ENCODE measurements at places on chromosomes 5 and 9.
A peak's percentile ranks its signal among the peaks of the same experiment; 100 is the strongest.

GRCh38 chr9:86648828-86649170 lies 294.6 kb upstream of the TUT7 start:
- no peak for DNase-seq

DNA sequence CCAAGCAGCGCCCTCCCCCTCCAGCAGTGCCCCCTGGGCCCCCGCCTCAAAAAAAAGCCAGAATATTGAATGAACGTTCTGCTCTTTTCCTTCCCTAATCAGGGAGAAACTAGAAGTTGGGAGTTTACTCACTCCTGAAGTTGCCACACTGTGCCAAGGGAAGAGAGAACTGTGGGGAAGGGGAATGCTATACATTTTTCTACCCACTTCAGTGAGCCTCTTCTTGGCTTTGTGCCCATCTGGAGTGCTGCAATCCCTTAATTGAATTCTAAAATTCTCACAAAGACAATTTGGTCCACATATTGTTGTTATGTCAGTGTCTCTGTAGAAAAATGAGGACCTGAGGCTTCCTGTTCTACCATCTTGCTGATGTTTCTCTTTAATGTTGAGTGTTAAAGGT lies 443.7 kb downstream of the DIRAS2 start:
- DNase-seq = no peak

DNA sequence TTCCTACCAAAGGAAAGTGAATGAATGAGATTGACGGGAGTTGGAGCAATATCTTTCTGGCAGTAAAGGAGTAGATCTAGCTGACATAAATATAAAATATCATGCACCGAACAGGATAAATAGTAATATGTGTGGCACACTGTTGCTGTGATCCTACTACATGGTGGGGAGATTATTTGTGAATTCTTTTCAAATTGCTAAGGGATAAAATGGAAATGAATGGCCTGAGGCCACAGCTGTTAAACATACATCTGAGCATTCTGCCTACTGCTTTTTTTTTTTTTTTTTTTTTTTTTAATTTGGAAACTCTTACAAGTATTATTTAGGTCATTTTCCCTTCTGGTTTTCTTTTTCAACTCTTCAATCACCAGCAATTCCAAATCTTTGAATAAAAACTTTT lies 66.8 kb downstream of the MEF2C start:
- DNase-seq = no peak

DNA sequence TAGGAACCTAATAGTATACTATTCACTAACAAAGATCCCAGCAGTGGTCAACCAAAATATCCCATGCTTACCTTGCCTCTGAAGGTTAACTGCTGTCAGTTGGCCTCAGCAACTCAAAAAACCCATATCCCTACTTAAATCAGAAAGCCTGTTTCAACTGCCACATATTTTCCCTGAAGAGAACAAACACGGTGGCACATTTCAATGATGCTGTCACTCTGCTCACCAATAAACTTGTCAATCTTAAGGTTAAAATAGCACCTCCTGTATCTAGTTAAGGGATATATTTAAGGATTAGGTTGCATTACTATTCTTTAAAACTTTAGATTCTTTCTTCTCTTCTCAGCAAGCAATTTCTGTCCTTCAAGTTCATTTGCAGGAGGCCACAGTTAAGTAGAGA lies 986.9 kb downstream of the CDH18 start:
- DNase-seq = no peak

GRCh38 chr9:105055917-105056316 lies 128.0 kb upstream of the ABCA1 start:
- no peak for DNase-seq

DNA sequence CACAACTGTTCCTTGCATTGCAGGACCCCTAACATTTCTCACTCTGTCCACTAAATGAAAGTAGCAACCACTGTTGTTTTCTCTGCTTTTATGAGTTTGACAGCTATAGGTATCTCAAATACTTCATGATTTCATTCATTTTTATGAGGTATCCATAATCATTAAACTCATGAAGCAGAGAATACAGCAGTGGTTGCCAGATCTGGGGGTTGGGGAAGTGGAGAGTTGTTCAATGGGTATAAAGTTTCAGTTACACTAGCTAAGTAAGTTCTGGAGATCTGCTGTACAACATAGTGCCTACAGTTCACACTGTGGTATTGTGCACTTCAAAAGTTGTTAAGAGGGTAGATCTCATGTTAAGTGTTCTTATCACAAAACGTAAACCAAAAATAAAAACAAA lies 23.4 kb upstream of the CAMK4 start:
- no peak for DNase-seq

DNA sequence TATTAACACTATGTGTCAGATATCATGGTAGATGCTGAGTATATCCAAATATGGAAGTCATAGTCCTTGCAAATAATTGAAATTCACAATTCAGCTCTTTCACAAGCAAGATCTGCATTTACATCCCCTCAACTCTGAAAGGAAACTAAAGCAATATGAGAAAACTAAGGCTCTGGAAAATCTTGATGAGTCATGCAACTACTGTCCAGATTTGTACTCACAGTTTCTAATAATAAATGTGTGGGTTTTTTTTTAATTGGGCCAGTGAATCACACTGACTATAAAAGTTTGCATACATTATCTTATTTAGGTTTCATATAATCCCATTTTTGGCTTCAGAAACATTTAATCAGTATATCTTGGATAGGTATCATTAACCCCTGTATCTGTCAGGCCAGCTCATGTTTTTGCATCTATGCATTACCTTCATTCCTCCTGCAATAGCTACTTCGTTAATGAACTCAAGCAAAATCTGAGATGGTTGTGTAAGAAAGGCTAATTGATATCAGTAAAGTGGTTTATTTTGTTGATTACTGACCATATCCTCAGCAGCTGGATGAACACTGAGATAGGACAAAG lies 58.7 kb upstream of the PRR16 start:
- peak; percentile 73 for DNase-seq

GRCh38 chr5:94385767-94386166 lies 232.6 kb downstream of the KIAA0825 start:
- DNase-seq = no peak

DNA sequence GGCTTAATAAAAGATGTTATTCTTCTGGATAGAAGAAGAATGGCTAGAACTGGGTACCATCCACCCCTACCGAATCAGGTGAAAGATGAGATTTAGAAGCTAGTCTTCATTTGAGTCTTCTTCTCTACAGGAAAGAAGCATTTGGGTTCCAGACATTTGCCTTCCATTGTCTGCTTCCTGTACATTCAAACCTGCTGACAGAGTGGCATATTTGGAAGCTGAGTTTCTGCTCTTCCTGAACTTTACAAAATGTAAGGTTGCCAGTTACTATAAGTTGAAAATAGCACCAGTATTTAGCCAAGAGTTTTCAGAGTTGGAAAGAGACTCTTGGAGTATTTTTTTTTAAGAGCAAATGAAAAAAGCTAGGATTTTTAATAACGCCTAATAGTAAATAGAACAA lies 525.4 kb upstream of the TLE4 start:
- no peak for DNase-seq

DNA sequence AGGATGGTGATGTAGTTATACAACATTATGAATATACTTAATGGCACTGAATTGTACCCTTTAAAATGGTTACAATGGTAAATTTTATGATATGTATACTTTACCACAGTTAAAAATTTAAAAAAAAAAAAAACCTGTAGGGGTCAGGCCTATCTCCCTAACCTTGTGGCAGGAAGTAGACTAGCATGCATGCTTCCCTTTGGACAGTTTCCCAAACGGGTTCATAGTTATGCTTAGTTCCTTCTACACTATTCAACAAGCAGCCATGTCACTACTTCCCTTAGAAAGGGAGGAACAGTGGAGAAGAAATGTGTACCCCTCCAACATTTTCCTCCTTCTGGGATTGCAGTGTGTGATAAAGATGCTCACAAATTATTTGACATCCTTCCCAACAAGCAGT lies 32.5 kb downstream of the IDNK start:
- DNase-seq = no peak

DNA sequence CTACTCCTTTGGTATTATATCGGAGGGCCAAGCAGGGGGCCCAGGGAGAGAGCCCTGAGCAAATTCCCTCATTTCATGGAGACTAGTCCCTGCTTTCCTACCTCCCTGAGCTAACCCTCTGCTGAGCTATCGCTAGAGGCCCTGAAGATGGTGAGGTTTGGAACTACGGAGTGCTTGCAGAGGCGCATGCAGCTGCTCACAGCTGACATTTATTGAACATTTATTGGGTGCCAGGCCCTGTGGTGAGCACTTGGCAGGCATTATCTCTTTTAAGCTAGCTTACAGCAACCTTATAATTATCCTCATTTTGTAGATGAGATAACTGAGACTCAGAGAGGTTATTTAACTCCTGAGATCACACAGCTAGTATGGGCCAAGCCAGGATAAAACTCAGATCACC lies 9.8 kb downstream of the FAT2 start:
- DNase-seq = no peak

GRCh38 chr9:111914749-111915424 lies 18.3 kb downstream of the UGCG start:
- DNase-seq = peak; percentile 17

DNA sequence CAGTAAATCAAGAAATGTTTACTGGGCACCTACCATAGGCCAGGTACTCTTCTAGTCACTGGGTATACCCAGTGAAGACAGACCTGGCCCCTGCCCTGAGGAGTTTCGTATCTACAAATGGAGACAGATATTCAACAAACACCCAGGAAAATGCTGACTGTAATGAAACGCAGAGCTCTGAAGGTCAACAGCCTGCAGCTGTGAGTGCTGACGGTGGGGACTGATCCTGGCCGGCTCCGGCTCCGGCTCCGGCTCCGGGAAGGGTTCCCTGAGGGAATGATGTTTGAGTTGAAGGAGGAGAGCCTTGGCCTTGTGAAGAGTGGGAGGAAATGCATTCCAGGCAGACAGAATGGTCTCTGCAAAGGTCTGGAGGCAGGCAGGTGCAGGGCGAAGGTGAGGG lies 23.1 kb downstream of the FGFR4 start:
- no peak for DNase-seq

DNA sequence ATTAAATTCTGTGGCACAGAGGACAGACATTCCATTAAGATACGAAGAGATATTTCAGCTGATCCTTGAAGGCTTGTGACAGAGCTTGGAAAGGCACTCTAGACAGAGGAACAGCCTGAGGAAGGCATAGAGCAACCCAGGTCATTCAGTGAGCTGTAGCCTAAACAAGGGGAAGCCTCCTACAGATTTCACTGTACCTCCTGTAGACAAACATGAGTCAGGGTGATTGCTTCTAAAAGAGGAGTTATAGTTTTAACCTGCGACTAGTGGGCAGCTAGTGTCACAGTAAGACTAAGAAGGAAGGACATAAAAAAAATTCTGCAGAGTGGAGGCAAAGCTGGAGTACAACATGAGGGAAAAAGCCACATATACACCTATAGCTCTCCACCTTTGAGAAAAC lies 43.5 kb upstream of the ANKDD1B start:
- DNase-seq = no peak

GRCh38 chr5:32279786-32280185 lies 33.0 kb downstream of the MTMR12 start:
- no peak for DNase-seq

DNA sequence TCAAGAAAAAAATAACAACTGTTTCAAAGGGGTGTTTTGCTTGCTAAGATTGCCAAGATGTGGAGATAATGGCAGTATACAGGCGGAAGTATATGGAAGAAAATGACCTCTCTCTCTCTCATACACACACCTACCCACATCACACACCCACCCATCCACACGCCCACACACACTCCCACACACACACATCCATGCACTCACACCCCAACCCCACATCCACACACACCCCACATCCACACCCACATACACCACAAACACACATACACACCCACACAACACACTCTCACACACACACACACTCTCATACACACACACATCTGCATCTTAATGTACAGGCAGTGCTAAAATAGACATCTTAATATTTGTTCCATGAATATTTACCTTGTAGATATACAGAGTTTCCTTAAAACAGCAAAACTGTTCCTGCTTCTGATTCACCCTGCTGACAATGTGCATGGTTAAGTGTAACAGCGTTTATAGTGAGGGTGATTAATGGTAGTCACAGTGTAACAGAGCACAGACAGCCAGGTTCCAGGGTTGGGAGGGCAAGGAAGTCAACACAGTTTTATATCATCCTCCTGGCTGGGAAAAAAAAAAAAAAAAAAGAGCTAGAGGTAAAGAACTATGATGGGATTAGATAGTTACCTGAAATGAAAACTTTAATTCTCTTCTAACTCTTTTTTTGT lies 8.3 kb downstream of the BHMT2 start:
- DNase-seq = no peak

DNA sequence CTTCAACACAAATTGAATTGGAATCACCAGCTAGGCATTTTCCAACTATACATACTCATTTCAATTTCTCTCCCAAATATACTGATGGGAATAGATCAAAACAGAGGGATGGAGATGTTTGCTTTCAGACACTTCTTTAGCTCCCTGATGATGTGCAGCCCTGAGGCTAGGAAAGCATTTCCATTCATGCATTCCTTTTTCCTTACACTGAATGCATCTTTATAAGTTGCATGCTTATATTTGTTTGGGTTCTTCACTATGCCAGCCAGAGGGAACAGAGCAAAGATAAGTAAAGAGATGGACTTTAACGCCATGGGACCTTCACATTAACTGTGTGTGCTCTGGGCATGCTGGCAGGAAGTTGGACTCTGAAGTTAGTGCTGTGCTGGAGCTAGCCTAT lies 696.5 kb upstream of the CDH9 start:
- no peak for DNase-seq
